HuH-7.5 (cell line): ENCODE measurements at places on chromosomes 5 and 9.
A peak's percentile ranks its signal among the peaks of the same experiment; 100 is the strongest.

DNA sequence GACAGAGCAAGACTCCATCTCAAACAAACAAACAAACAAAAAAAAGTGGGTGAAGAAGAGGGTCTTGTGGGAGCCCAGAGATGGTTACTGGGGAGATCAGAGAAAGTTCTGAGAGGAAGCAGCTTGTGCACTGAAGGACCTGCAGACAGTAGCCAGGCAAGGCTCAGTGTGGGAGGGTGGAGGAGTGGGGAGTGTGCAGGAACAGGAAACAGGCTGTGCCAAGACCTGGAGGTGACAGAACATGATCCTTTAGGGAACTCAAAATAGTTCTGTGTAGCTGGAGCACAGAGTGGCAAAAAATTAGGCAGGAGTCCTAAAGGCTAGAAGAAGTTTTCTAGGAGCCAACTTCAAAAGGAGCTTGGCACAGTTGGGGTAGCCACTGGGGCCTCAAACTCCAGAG lies 19.2 kb upstream of the NANS start:
- no peak for DNase-seq

- DNase-seq: no peak
Measured at GRCh38 chr9:93065135-93065720, 6.7 kb downstream of the SUSD3 start.

DNA sequence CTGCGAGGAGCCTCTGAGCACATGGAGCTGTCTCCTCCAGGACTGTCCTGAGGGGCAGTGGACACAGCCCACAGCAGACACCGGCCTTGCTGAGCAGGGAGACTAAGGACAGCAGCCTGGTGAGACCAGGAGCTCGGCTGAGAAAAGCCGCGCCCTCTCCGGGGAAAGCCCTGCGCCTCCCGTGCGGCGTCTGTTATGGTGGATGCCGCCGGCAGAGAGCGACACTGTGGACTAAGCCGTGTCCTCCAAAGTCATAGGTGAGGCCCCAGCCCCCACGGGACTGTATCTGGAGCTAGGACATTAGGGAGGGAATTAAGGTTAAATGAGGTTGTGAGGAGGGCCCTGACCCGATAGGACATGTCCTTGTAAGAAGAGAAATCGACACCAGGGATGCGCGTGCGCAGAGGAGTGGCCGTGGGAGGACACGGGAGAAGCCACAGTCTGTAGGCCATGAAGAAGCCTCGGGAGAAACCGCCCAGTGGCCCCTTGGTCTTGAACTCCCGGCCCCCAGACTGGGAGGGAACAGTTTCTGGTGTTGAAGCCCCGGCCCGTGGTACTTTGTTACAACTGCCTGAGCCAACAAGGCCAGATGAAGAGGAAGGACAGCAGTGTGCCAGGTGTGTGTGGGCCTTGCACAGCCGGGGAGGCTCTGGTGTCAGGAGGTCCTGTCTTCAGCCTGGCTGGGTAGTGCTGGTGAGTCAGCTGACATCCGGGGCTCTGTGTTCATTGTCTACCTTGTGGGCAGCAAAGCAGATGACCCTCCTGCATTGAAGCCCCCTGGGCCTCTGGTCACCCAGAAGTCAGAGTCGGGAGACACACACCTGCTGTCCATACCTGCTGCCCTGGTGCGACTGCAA lies 22.1 kb downstream of the MRPL36 start:
- DNase-seq: no peak

- no peak for DNase-seq
Measured at GRCh38 chr5:175690586-175690985, 32.7 kb downstream of the HRH2 start.

DNA sequence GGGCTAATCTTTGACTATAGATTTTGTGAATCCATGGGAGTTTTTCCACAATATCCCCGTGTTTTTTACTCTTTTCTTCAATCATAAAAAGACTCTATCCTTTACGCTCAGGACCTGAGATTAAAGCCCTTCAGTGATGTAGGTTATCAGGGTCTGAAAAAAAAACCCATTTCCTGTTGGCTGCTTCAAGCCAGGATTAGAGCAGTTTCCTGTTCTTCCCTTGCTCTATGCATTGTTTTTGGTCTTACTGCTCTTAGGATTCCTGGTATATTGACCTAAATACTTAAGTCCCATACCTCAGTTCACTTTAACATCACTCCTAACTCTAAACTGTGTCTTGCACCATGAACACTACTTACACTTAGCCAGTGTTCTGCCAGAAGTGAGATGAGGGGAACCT lies 319.3 kb upstream of the CHD1 start:
- DNase-seq: no peak

DNA sequence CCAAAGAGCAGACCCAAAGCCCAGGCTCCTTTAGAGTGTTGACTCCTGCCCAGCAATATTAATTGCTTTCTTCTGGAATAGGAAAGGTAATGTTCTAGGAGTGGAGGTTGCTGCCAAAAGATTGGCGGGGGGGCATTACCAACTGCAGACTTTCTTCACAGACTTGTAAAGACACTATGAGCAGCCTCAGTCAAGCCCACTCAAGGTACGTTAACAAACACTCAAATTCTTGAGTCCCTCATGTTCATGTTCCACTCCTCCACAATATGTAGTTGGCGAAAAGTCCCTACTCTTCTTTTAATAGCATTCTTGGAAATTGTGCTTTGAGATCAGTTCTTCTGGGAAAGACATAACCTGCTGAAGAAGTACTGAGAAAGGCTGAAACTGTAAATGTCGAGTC lies 409.2 kb upstream of the KIF2A start:
- DNase-seq: no peak

DNA sequence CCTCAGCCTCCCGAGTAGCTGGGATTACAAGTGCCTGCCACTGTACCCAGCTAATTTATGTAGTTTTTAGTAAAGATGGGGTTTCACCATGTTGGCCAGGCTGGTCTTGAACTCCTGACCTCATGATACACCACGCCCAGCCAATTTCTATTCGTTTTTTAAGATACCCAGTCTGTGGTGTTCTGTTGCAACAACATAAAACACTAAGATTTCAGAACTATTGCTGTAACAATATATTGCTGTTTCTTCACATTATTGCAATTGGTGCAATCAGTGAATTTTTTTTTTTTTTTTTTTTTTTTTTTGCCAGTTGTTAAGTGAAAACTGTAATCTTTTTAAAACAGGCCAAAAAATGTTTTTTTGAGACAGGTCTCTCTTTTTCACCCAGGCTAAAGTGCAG lies 9.9 kb downstream of the SRP19 start:
- DNase-seq: no peak

GRCh38 chr9:33633636-33634035 lies 109.6 kb downstream of the ANKRD18B start:
- no peak for DNase-seq

GRCh38 chr5:150593996-150594395 lies 46.5 kb upstream of the SYNPO start:
- DNase-seq: no peak

GRCh38 chr5:80777347-80778287 lies 122.8 kb upstream of the DHFR start:
- no peak for DNase-seq

DNA sequence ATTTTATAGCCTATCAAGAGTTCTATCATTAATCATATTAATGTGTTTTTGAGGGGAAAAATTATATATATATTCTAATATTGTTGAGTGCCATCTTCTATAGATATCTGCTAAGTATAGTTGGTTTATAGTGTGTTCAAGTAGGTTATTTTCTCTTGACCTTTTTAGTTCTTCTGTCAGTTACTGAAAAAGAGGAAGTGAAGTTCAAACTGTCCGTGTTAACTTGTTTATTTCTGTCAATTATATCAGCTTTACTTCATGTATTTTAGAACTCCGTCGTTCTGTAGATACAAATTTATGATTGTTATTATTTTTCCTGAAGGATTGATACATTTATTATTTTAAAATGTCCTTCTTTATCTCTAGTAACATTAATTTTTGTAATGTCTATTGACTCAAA lies 1209.1 kb downstream of the CDH12 start:
- no peak for DNase-seq

DNA sequence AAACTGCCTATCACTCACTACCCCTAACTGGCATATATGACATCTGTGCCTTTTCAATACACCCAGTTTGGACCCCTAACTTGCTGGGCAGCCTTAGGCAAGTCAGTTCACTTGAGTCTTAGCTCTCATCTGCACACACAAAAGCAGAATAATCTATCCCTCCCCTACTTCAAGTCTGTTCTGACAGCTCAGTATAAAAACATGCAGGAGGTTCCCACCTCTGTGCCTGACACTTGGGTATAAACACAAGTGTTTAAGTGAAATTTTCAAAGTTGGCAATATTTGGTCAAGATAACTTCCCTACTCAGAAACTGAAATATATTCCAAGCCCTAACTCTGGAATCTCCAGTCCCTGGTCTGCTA lies 12.6 kb downstream of the HNRNPH1 start:
- DNase-seq: no peak

DNA sequence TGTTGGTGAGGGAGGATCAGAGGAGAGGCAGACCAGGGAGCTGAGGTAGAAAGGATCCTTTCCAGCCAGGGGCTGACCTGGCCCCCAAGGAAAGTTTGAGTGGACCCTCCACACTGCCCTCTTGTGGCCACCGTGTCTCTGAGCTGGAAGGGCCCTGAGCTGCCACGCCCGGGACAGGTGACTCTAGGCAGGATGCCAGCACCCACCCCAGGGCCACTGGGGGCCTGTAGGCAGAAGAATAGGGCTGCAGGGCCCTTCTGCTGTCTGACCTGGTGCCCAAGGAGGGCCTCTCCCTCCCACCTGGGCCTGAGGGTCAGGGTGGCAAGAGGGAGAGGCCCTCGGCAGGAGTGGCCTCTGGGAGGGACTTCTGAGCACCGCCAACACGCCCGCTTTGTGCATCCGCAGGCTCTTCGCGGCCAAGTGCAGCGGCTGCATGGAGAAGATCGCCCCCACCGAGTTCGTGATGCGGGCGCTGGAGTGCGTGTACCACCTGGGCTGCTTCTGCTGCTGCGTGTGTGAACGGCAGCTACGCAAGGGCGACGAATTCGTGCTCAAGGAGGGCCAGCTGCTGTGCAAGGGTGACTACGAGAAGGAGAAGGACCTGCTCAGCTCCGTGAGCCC lies 76.8 kb downstream of the LMX1B start:
- peak; percentile 92 for DNase-seq

GRCh38 chr9:85142496-85142911 lies 473.0 kb downstream of the NTRK2 start:
- DNase-seq: no peak

GRCh38 chr5:175354964-175355363 lies 89.0 kb downstream of the DRD1 start:
- no peak for DNase-seq

GRCh38 chr5:10862085-10862484 lies 101.1 kb upstream of the DAP start:
- no peak for DNase-seq

GRCh38 chr9:76161106-76161505 lies 233.1 kb downstream of the RFK start:
- DNase-seq: no peak

GRCh38 chr9:18501949-18502348 lies 28.0 kb downstream of the ADAMTSL1 start:
- no peak for DNase-seq
